ENCODE measurements at places on chromosomes 6 and 20.

- no peak for DNase-seq
These were observed 51.4 kb upstream of the TNFAIP3 start for GRCh38 chr6:137815692-137816091.

DNA sequence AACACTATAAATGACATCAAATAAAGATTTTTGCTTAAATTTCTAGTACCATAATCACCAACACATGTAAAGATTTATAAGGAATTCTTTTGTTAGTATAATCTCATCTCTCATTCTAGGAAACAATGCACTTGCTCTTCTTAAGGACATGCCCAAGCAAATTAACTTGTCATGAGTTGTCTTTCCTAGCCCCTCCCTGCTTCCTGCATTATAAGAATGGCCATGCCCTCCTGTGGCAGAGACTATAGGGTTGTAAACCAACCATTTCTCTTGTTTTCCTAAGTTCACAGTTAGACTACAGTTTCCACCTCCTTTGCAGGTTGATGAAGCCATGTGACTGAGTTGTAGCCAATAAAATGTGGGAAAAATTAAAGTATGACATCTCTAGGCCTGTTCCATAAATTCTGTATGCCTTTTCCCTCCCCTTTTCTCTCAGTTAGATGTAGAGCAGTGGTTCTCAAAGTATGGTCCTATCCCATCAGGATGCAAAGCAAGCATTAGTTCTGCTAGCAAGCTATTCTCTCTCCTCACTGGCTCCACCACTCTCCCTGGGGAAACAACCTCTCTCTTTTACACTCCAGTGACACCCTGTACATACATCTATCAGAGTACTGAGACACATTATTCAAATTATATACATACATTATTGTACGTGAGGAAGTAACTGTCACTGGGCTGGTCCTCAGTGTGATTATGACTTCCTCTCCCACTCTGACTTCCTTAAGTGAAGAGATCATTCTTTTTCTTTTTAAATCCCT lies 295.0 kb downstream of the PKHD1 start:
- no peak for DNase-seq

GRCh38 chr20:32670773-32671455 lies 2.8 kb downstream of the C20orf203 start:
- DNase-seq, result no peak

GRCh38 chr6:113412589-113413357 lies 444.4 kb upstream of the MARCKS start:
- DNase-seq, result no peak

DNA sequence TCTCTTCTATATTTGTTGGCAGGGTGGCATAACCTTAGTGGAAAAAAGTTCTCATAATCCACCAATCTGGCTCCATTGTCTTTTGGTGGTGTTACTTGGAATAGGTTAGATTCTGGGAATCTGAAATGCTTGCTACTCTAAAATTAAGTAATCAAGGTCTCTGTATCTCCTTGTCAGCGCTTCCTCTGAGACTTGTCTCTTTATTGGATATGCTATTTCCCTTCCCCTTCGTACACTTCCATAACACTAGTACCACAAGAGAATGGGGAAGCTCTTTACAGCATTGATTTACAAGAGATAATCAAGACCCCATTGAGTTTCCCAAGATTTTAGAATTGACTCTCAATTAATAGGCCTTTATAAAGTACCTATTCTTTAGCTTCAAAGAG lies 280.2 kb downstream of the ADGB start:
- no peak for DNase-seq

DNA sequence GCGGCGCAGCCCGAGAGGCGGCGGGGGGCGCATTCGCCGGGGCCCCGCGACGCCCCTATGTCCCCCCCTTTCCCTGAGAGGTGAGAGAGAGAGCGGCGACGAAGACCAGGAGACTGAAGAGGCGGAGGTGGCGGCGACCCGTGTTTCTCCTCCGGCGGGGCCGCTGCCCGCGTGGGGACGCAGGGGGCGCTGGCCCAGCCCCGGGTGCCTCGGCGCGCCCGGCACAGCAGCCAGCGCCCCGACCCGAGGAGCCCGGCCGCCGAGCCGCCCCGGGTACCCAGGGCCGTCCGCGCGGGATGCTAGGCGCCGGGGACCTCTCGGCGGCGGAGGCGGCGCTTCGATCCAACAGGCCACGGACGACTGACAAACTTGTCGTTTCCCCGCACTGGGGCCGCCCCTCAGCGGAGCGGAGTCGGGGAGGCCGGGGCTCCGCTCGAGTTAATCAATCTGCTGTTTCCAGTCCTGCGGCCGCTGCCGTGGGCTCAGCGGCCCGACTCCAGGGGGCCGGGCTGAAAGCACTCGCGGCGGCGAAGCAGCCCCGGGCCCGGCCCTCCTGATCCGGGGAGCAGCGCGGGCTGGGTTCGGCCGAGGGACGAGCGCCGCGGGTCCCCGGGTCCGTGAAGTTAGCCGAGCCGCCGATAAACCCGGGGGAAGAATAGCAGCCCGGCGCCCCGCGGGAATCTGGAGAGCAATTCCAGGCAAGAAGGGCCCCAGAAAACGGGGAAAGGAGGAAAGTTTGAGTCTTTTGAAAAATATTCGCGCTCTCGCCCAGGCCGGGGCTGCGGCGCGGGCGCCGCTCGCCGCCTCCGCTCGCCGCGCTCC lies 631 bp downstream of the MDGA1 start:
- no peak for DNase-seq

GRCh38 chr20:57315976-57316480 lies 13.6 kb upstream of the SPO11 start:
- DNase-seq, result no peak

DNA sequence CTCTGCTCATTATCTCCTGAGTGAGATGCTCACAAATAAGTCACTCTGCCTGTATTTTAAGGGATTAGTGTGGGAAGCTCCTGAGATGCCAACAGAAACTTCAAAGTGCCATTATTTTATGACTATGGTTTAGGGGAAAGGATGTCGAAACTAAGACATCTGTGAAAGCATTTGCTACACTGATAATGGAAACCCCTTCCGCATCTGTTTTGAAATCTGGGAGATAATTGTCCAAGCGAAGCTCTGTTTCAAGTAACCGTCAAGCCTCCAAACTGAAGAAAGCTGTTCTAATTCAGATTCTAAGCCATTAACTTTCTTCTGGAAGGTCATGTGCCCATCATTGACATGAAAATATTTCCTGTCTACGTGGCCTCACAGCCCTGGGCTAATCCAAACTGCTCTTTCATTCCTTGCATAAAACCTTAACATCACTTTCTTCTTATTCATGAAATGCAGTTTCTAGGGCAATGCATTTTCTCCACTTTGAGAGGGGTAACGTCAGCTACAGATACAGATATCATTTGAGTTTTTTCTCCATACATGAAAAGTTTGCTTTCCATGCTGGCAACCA lies 932.0 kb downstream of the C6orf118 start:
- DNase-seq, result no peak

DNA sequence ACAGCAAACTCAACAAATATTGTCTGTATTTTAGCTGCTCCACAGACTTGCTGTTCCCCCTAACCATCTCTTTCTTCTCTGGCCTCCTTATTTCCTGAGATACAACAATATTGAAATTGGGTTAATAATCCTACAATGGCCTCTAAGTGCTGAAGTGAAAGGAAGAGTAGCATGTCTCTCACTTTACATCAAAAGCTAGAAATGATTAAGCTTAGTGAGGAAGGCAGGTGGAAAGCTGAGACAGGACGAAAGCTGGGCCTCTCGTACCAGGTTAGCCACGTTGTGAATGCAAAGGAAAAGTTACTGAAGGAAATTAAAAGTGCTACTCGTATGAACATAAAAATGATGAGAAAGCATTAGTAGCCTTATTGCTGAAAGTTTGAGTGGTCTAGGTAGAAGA lies 63.8 kb downstream of the ELOVL5 start:
- no peak for DNase-seq

DNA sequence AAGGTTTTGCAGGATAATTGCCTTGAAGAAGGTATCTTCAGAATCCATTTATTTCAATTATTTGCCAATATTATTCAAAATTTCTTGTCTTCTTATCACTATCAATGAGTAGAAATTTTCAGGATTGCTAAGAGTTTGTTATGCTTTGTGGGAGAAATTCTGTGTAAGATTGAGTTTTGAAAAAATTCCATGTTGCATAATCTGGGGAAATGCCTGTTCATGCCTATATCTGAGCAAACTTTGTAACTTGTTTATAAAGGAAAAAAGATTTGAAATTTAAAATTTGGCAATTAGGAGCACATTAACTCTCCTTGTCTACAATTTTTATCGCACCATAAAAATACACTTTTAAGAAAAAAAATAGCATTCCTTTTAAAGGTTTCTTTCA lies 39.8 kb upstream of the EDN1 start:
- no peak for DNase-seq

DNA sequence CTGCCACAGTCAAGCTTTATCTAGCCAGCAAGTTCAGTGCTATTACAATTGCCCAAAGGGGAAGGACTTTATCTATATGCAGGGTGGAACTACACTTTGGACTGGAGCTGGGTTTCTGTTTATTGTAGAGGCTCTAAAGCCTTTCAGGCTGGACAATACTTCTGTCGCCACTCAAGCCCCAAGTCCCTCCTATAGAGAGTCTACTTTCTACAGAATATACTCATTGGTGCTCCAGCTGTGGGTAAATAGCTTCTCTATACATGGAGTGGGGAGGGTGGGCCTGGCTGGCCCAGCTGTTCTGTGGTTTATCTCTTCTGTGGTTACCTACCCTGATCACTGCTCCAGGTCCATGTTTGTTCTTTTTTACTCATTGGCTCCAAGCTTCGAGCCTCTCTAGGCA lies 151.8 kb upstream of the MYLIP start:
- DNase-seq, result no peak

- DNase-seq, result no peak
These were observed 20.2 kb downstream of the ADNP start for GRCh38 chr20:50911030-50911429.

DNA sequence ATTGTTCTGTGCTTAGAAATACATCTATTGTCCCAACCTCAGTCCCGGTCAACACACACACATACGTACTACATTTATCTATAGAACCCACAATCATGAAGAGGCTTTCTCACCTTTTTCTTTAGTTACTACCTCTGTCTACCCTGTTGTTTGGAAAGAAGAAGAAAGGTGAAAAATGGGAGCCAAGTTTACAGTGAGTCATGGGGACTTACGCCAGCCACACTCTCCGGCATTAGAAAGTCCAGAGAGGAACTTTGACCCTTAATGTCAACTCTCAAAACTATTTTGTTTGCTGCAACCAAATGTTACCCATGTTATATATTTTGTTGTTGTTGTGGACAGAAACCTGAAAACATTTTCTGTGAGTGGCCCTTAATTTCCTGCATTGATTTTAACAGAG lies 259.1 kb downstream of the ZFAND3 start:
- no peak for DNase-seq

DNA sequence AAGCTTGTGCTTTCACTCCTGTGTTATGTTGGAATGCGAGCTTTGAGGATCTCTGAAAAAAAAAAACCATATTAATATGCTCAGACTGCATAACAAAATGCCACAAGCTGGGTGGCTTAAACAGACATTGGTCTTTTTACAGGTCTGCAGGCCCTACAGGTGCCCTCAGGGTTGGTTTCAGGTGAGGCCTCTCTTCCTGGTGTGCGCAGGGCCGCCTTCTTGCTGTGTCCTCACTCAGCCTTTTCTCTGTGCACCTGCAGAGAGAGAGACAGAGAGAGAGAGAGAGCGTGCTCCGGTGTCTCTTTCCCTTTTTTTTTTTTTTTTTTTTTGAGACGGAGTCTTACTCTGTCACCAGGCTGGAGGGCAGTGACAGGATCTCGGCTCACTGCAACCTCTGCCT lies 114.1 kb upstream of the SNX9 start:
- no peak for DNase-seq

- no peak for DNase-seq
These were observed 241.2 kb downstream of the UST start for GRCh38 chr6:148987982-148988381.

DNA sequence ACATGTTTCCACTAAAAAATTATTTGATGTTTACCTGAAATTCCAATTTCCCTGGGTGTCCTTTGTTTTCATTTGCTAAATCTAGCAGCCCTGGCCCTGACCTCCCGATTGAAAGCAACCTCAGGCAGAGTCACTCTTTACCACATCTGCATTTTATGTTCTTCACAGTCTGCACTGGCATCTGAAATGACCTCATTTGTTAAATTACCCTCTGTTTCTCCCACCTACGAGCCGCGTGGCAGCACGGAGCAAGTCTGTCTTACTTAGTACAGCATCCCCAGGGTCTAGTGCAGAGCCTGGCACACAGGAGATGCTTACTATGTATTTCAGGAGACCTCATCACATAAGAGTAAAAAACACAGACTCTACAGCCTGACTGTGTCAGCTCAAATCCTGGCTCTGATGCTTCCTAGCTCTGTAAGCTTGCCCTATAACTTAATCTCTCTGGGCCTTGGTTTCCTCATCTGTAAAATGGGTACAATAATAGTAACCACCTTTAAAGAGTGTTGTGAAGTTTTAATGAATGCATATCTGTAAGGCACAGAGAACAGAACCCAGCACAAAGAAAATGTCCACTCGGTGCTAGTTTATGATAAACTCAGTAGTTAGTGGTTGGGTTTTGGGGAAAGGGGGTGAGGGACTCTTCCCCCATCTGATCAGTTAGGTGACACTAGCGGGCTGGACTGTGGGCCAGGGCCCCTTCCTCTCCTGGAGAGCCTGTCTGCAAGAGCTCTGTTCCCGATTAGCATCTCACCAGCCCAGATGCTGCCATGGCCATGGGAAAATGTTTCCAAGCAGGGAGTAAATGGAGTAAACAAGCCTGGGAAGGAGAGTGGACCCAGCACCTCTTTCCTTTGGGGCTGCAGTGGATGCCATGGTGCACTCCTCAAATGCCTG lies 88.2 kb downstream of the PREX1 start:
- no peak for DNase-seq

- DNase-seq, result no peak
These were observed 128.0 kb downstream of the UST start for GRCh38 chr6:148874698-148875293.

DNA sequence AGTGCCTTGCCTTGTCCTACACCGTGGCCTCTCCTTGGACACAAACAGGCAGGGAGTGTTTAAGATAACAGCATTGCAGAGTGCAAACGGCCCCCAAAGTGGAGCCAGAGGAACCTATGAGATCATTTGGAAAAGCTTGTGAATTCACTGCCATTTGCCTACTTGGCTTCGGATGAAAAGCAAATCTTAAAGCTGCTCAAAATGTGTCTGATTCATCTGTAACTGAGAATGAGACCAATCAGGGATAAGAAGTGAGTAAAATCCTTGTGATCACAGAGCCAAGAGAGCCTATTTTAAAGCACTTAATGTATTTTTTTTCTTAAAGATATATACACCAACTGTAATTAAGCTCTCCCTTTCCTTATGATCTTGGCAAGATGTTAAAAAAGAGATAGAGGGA lies 65.7 kb upstream of the BACH2 start:
- no peak for DNase-seq

- DNase-seq, result no peak
These were observed at the start of gene PNPLA1 for GRCh38 chr6:36269834-36270705. PNPLA1 (plus strand) TSS chr6:36270060; CDS start chr6:36270460, 400 bp downstream.

- DNase-seq, result no peak
These were observed 77.5 kb upstream of the TRAF3IP2 start for GRCh38 chr6:111683157-111683556.

DNA sequence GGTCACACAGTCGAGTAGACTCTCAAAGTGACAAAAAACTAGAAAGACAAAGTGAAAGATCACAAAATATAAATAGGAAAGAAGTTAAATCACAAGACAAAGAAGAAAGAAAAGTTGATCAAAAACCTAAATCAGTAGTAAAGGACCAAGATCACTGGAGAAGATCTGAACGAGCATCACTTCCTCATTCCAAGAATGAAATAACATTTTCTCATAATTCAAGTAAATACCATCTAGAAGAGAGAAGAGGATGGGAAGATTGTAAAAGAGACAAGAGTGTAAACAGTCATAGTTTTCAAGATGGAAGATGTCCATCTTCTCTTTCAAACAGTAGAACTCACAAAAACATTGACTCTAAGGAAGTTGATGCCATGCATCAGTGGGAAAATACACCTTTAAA lies 31.6 kb upstream of the GJA10 start:
- DNase-seq, result no peak
